GM12864 (cell line): ENCODE measurements at places on chromosomes 13 and 19.
A peak's percentile ranks its signal among the peaks of the same experiment; 100 is the strongest.

GRCh38 chr19:39402346-39403300 lies 4.0 kb upstream of the ZFP36 start:
- DNase-seq = peak; percentile 89

GRCh38 chr19:55179606-55180484 lies at the start of gene SYT5:
Gene SYT5, minus strand, starts transcription at chr19:55180289. Its CDS starts 1,248 bp downstream, at chr19:55179041.
- no peak for DNase-seq

DNA sequence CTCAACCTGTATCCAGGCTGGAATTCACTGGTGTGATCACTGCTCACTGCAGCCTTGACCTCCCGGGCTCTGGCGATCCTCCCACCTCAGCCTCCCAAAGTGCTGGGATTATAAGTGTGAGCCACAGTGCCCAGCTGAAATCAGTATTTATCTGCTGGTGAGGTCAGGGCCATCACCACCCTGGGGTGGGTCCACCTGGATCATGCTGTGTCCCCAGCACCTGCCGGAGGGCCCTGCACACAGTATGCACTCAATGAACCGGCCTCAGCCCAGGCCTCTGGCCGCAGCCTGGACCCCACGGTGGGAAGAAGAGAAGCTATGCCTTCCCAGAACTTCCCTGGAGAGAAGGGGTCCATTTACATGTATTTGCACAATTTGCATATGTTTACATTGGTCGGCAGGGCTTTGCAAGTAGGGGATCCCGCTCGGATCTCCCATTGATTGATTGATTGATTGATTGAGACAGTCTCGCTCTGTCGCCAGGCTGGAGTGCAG lies 2.6 kb upstream of the SLC5A5 start:
- DNase-seq = no peak

DNA sequence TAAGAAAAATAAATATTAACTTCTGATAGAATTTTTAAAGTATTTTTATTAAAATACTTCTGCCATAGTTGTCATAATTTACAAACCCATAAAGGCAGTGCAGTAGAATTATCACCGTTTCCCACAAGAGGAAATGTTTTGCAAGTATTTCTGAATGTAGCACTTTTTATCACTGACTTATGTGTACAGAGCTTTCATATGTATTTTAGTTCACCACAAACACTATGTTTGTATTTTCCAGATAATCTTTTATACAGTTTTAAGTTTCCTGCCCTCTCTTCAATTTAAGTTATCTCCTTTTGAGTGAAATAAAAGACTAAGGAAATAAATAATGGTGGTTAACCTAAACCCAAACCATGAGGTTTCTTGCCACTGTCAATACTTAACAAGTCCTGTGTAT lies 24.2 kb downstream of the MIPEP start:
- DNase-seq = no peak

GRCh38 chr13:24644036-24644435 lies 36.2 kb upstream of the ATP12A start:
- DNase-seq = no peak

DNA sequence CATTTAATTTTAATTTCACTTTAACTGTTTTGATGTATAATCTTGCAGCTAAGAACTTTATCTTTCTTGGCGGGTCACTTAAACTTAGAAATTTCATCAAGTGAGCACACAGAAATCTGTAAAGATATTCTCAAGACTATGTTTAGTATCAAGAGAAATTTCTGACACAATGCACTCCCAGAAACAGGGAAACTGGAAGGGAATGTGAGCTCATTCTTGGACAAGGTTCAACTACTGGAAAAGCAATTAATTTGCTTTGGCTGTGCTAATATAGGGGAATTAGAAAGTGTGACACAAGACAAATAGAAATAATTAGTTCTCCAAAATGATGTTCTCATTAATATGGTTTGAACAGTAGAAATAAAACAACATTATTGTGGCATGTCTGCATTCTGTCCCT lies 402.3 kb downstream of the DACH1 start:
- no peak for DNase-seq

GRCh38 chr19:2084993-2085720 lies 11.0 kb downstream of the MOB3A start:
- DNase-seq = peak; percentile 97

DNA sequence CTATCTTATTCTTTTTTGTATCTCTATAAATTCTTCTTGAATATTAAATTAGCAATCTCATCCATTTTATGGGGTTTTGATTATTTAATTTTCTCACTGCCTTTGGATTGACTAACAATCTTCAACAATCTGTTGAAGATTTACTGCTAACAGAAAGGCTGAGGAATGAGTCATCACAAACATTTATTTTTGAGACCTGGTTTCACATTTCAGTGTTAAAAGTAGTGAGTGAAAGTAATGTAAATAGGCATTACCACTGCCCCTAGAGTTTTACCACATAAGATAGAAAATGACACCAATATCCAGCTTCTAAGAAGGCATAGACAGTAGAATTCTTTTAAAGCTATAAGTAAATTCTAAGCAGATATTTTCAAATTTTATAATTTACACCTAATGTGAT lies 472.8 kb downstream of the OLFM4 start:
- DNase-seq = no peak

DNA sequence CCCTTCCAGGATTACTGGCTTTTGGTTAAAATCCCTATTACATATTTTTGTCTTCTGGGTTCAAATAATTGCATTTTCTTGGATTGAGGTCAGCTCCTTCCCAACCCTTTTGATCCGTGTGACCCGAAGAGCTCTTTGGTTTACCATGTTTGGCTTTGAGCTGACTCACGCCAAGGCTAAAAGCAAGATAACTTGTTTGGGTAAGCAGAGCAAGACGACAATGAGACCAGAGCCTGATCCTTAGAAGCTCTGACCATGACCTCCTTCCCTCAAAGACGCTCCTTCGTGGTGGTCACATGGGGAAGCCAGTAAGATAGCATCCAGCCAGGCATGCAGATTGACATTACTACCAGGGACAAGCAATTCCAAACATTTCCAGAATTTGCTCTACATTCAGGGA lies 153.8 kb downstream of the DCT start:
- no peak for DNase-seq

DNA sequence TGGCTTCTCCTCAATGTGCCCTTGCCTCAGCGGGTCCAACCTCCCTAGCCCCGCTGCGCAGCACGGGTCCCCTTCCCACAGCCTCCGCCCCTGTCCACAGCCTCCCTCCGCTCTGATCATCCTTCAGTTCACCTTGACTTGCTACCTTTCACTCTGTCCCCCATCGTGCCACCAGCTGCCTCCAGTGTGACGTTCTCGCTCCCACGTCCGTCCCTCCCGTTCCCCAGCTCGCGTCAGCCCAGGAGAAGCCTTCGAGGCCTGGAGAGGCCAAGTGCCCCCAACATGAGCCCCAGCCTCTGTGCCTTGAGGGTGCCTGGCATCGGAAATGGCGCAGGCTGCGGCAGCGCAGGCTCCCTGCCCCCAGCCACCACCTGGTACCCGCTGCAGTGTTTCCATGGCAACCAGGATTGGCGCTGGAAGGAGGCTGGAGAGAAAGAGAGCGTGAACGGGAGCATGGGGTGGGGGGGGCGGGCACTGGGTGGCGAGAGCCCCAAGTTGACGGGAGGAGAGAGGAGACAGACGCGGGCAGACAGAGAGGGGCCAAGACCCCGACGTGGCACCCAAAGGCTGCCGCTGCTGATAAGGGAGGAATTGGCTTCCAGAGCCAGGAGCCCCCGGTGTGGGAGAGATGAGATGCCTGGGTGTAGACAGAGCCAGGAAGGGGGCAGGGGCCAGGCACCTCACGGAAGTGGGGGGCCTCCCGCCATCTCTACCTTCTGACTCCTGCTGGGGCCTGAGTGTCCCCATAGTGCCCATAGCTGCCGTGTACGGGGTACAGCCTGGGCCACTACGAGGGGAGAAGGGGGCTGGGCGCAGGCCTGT lies 844 bp upstream of the ASPDH start:
- DNase-seq = no peak
